Progenitor cell of endocrine pancreas (in vitro differentiated cells): ENCODE measurements at places on chromosomes 1 and 21.

DNA sequence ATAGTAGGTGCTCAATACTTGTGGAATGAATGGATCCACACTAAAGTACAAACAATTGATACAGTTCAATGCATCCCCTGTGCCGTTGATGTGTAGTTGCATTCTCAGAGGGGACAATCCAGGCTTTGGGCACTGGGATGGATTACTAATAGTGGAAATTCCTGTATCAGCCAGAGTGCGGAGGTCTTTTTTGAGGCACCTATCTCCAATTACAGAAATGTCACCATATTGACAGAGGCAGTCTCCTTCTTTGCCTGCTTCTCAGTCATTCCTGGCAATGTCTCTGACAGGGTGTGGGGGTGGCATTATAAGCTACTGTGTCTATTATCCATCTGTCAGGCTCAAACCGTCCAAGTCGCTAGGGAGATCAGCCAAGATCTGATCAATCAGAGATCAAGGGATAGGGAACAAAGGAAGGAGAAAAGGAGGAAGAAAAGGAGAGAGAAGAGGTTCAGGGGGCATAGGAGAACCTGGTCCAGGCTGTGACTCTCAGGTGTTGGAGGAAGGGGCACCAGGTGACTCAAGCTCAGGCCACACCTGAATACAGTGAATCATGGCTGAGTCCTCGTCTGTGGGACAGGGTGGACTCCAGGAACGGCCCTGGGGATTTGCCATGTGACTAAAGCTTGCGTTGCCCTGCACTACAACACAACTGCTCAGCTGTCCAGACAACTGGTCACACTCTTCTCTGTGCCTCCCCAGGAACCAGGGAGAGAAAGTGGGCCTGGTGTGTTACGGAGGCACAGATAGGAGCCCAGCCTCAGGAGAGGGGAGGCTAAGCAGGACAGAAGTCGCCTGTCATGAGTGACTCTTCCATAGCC, 3.4 kb upstream of the LAMB3 start:
- DNase-seq, result no peak

- no peak for DNase-seq
Observed at GRCh38 chr1:63524201-63524600, 876 bp downstream of the EFCAB7 start.

GRCh38 chr1:182170891-182171461, 109.5 kb upstream of the ZNF648 start:
- DNase-seq, result no peak

DNA sequence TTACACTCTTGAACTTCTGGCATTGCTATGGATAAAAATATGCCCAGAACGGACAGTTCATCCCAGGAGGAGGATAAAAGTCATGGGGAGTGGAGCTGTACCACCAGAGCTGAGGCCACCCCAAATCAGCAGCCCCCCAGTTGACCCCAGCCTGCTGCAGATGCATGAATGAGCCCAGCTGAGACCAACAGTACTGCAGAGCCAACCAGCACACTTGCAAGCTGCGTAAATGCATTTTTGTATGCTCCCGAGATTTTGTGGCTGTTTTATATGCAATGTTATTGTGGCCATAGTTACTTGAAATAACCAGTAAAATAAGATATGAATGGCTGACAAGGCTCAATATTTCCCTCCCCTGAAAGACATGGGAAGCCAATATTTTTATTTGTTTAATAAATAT, 264.6 kb downstream of the DUSP10 start:
- no peak for DNase-seq

DNA sequence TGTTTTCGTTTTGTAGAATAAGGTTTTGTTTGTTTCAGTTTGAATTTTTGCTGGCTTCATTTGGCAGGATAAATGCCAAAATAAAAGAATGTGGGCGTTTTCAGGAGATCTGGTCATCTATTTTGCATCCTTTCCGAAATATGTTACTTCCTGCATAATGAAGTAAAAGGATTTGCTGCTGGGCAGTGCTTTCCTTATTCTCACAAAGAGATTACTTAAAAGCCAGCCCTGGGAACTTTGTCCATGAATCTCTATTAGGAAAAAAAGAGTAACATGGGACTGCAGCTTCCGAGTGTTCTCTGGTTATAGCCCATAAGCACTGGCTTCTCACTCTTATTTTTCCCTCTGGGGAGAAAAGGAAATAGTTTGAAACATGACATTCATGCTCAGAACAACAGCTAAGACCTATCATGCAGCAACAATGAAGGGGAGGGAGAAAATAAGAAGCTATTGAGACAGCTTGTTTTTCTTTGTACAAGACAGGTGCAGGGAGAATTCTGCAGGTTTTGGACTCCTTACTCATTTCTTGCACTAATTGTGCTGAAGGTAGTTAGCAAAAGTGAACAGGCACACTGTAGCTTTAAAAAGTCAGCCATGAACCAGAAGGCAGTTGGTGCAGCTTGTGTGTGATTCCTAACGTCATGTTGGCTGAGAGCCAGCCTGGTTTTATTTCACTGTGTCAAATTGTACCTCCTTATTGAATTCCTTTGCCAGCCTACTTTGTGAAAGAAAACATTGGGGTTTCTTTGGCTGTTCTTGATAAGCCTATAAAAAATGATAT, at the start of gene SAMD13:
TSS of gene SAMD13 (plus strand) at position 705 of the 781 bp plus-strand sequence. CDS start 1,527 bp downstream, outside the sequence.
- no peak for DNase-seq

DNA sequence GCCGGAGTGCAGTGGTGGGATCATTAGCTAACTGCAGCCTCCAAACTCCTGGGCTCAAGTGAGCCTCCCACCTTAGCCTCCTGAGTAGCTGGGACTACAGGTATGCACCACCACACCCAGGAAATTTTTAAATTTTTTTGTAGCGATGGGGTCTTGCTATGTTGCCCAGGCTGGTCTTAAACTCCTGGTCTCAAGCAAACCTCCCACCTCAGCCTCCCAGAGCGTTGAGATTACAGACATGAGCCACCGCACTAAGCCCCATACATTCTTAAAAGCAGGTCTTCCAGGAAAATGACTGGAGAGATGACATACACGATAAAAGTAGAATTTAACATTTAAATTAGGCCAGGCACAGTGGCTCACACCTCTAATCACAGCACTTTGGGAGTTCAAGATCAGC, 13.4 kb downstream of the MTFR1L start:
- no peak for DNase-seq

DNA sequence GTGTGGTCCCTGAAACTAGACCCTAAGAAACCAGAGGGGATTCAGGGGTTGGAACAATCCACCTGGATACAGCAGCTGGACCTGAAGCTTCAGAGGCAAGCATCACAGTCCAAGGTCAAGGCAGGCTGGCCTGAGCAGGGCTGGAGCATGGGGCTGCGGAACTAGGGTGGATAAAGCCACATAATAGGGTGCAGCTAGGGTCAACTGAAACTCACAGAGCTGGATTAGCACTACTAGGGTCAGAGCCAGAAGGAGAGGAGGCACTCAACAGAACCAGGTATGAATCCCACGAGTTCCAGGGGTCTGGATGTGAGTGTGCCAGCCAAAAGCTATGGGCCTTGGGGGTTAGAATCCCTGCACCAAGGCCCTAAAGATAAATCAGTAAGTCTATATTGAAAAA, 231.0 kb upstream of the KIAA0040 start:
- DNase-seq, result no peak
